ENCODE measurements at places on chromosomes 13 and 19.

DNA sequence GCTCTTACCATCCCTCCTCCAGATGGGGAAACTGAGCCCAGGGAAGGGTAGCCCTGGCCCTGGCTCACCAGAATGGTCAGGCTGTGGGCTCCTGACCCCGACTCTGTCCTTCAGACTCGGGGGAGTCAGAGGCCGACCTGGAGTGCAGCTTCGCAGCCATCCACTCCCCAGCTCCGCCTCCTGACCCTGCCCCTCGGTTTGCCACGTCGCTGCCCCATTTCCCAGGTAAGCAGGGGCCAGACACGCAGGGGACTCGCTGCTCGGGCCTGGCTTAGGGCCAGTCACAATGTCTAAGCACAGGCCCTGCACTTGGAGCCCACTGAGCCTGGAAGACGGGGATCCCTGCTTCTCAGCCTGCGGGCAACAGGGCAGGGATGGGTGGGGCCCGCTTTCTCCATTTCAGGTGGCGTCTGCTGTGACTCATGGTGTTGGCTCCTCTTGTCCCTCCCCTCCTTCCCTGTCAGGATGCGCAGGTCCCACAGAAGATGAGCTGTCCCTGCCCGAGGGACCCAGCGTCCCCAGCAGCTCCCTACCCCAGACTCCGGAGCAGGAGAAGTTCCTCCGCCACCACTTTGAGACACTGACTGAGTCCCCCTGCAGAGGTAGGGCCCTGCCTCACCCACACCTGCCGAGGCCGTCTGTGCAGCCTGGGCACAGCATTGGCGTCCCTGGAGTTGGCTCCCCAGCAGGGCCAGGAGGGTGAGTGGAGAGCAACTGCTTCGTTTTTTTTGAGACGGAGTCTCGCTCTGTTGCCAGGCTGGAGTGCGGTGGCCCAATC is 9.2 kb upstream of the OVOL3 start:
- no peak for DNase-seq

DNA sequence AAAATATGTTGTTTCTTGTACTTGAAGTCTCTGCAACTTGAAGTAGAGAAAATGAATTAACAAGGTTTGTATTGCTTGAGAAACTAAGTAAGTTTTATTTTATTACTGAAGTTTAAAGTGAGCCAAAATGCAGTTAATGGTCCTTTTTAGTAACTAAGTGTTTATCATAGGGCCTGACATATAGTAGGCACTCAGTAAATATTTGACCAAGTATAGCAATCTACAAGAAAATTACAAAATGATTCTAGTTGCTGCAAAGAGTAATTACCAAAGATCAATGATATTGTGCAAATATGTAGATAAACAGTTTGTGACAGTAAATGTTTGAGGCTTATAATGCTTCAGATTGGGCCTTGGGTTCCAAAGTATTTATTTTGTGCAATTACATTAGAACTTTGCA is 2.4 kb upstream of the XPO4 start:
- DNase-seq: no peak

- no peak for DNase-seq
Measured at GRCh38 chr13:114174529-114174961, 4.5 kb upstream of the CFAP97D2 start.

GRCh38 chr19:1248139-1248785 is at the start of gene MIDN:
Gene MIDN, plus strand, starts transcription at chr19:1248583. Its CDS starts 1,714 bp downstream, at chr19:1250297.
- DNase-seq: peak; percentile 62

GRCh38 chr19:13881251-13881691 is 4.3 kb downstream of the NANOS3 start:
- peak; percentile 22 for DNase-seq

- DNase-seq: no peak
Measured at GRCh38 chr19:45498411-45499195, at the start of gene PPM1N. Gene PPM1N, plus strand, starts transcription at chr19:45498443. Its CDS starts 30 bp downstream, at chr19:45498473.

Measured in skeletal muscle cell (primary cell).